Cerebellar nuclear complex (tissue), 1 donor: ENCODE measurements at places on chromosomes 12 and 14.

- no peak for DNase-seq
Measured at GRCh38 chr14:91324606-91325575, 80.4 kb upstream of the GPR68 start.

- DNase-seq, result no peak
Measured at GRCh38 chr12:125332900-125333299, 267.7 kb downstream of the AACS start.

DNA sequence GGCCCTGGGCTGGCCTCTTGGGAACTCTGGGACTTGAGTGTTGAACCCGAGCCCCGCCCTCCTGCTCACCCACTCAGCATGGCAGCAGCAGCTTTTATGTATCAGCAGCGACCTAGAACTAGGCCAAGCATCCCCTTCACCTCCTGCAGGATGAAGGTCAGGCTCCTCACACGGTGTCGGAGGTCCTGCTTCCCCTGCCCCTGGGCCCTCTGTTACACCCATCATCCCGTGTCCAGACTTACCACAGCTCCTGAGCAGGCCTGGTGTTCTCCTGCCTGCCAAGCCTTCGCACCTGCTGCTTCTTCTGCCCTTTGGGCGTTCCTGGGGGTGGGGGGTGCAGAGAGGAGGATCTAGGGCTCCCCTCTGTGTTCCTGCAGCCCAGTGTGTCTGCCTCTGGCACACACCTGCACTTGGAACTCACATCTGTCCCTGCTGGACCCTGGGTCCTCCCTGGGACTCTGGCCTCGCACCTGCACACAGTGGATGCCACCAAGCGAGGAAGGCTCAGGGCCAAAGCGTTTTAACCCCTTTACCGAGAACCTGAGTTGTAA is 80.3 kb downstream of the PAPOLA start:
- DNase-seq, result no peak

- DNase-seq, result no peak
Measured at GRCh38 chr14:55752580-55753390, 172.8 kb downstream of the KTN1 start.

GRCh38 chr14:34003691-34004090 is 52.8 kb upstream of the EGLN3 start:
- DNase-seq, result no peak
